NCI-H187 (cell line): ENCODE measurements at places on chromosomes 6 and 20.

DNA sequence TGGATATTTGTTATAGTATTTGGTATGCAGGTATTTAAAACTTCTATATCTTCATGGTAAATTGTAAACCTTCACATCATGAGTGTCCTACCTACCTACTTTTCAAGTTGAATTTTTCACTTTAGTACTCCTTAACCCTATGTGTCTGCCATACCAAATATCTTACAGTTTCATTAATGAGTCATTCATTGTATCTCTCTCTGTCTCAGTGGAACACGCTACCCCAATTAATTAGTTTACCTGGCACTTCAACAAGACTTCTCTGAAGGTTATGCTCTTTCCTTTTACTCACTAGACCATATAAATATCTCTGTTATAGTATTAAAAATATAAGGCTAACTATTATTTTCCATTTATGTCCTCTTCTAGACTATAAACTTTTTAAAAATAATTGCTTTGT is 123.9 kb upstream of the GJE1 start:
- DNase-seq = no peak

- DNase-seq = no peak
These were observed 4.2 kb downstream of the PPP2R5D start for GRCh38 chr6:42988486-42989020.

- DNase-seq = no peak
These were observed 35.2 kb downstream of the BMP6 start for GRCh38 chr6:7761051-7761450.

GRCh38 chr6:40325791-40326190 is 261.4 kb downstream of the LRFN2 start:
- DNase-seq = no peak

DNA sequence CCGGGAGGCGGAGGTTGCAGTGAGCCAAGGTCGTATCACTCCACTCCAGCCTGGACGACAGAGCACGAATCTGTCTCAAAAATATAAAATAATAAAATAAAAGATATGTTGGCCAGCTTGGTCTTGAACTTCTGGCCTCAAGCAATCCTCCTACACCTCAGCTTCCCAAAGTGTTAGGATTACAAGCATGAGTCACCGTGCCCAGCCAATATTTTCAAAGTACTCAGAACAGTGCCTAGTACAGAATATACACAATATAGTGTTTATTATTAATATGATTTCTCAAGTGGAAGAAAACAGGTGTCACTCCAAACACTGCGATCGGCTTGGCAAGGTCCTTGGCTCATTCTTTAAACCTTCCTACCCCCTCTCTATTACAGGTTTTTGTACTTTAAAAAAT is 3.1 kb downstream of the FAM210B start:
- DNase-seq = no peak

GRCh38 chr6:100944644-100945043 is 63.5 kb upstream of the ASCC3 start:
- DNase-seq = no peak

GRCh38 chr20:8581446-8582183 is 449.5 kb downstream of the PLCB1 start:
- DNase-seq = no peak

DNA sequence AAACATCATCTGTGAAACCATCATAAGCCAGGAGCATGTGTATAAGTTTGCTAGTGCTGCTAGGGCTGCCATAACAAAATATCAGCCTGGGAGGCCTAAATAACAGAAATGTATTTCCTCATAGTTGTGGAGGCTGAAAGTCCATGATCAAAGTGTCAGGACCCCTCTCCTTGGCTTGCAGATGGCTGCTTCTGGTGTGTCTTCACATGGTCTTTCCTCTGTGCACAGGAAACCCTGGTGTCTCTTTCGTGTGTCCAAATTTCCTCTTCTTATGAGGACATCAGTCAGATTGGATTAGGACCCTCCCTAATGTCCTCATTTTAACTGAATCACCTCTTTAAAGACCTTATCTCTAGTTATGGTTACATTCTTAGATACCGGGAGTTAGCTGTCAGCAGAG is 6.2 kb upstream of the CITED2 start:
- no peak for DNase-seq

- peak; percentile 64 for DNase-seq
These were observed 16.1 kb downstream of the GHRH start for GRCh38 chr20:37245216-37246150.

DNA sequence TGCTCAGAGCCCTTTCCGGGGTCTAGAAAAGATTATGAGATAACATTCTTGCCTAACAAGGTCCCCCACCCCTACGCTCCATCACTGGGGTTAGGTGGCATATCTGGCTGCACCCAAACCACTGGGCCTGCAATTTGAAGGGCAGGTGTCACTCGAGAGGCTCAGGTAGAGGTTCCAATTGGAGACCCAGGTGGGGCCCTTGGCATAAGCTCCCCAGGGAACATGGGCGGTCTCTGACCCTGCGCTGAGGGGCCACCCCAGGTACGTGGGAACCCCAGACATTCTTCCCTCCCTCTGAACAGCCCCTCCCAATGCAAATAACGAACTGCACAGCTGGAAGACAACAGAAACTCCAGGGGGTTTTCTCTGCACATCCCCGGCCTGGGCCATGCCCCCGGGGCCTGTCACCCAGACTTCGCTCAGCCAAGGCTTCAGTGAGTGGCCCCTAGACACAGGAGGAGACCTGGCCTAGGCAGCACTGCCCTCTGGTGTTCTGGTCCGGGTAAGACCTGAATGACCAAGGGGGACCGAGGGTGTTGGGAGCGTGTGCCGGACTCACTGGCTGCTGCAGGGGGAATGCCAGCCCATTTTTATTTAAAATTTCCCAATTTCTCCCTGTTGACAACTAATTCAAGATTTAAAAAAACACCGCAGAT is 47.5 kb downstream of the DSTN start:
- DNase-seq = no peak

DNA sequence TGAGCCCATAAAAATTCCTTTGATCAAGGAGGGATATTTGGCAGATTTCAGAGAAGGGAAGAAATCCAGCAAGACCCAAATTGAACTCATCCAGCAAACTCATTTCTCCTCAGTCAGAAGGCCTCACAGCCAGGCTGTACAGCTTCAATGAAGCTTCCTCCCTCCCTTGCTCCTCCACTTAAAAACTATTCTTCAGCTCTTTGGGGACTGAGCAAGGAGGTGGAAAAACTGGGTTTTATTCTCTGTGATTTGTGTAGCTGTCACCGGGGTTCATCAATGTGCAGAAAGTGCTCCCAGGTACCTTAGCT is 158.7 kb upstream of the ZNF184 start:
- no peak for DNase-seq

- no peak for DNase-seq
These were observed 133.9 kb upstream of the SOX4 start for GRCh38 chr6:21459641-21460040.

GRCh38 chr6:76682842-76683241 is 610.4 kb upstream of the IMPG1 start:
- no peak for DNase-seq

DNA sequence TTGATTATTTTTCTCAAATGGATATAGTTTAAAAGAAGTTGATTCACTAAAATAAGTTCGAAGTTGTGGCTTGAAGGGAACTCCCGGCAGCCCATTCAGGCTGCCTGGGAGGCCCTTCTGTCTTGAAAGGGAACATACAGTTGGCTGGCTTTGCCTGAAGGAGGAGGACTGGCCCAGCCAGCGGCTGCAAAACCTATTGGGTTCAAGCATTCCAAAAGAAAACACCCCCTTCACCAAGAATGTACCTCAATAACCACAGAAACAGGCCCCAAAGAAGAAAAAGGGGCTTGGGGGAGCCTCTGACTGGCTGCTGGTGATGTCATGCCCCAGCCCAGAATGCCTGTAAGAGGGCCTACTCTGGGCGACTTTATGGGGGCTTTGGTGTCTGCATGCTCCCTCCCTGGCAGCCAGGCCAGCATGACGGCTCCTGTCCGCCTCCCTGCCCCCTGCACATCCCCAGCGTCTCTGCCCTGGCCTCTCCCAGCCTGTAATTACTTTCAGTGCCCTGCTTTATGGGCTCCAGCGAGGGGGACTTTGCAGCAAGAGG is 36.5 kb downstream of the MAFB start:
- no peak for DNase-seq
